Stimulated activated CD4-positive, alpha-beta T cell treated with anti-CD3 and anti-CD28 coated beads, Interleukin-1b, Interleukin-23, amount 100 ng/mL, for 1 hour (primary cell): ENCODE measurements at places on chromosomes 7 and 10.

- no peak for DNase-seq
These were observed 534.0 kb upstream of the ANKRD30A start for GRCh38 chr10:36591436-36591835.

DNA sequence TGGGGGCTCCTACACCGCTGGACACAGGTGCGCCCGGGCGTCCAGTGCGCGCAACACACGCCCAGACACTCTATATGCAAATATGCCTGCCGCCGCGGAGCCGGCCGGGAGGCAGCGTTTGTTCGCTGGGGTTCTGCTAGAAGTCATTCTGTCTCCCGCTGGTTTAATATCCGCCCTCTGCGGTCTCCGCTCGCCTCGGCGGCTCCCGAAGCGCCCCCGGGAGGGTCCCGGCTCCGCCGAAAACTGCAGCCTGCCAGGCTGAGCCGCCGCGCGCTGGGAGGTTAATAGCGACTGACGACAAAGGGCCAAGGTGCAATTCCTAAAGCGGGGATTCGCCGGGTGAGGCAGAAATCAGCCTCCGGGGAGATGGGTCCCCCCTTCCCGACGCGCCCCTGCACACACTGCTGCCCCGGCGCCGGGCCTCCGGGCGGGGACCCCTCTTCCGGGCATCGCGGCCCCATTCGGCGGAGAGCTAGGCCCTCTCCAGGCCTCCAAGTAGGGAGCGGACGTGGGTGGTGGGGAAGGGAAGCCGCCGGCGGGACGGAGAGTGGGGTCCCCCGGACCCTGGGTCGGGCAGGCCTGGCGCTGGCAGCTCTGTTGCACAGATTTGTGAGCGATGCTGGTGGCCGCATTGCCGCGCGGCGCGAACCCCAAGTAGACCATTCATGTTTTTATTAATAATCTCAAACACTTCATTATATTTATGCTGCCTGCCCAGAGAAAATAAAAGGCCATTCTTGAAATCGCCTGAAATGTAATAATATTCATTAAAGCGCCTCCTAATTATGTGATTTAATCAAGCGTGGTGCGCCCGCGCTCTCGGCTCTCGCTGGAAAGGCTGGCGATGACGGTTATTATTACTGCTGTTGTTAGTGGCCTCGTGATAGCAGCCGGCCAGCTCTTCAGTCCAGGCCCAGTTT, 9.1 kb downstream of the EN2 start:
- DNase-seq, result no peak

GRCh38 chr7:130641497-130641896, 27.1 kb downstream of the COPG2 start:
- no peak for DNase-seq

GRCh38 chr7:8480527-8480926, 47.1 kb downstream of the NXPH1 start:
- no peak for DNase-seq

DNA sequence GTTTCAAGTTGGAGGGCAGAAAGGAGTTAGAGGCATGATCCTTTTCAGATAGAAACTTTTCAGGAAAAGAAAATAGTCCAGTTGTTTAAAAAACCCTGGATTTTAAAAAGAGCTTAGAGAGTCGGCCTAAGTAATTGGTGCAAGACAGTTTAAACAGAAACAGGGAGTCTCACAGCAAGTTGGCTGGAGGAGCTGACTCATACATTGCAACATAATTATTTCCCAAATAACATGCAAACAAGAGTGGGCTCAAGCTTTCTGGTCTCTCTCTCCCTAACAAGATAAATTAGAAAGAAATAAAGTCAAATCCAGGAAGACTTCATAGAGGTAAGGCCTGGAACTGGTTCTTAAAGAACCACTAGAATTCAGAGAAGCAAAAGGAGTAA, 100.3 kb upstream of the AGBL3 start:
- DNase-seq, result no peak

DNA sequence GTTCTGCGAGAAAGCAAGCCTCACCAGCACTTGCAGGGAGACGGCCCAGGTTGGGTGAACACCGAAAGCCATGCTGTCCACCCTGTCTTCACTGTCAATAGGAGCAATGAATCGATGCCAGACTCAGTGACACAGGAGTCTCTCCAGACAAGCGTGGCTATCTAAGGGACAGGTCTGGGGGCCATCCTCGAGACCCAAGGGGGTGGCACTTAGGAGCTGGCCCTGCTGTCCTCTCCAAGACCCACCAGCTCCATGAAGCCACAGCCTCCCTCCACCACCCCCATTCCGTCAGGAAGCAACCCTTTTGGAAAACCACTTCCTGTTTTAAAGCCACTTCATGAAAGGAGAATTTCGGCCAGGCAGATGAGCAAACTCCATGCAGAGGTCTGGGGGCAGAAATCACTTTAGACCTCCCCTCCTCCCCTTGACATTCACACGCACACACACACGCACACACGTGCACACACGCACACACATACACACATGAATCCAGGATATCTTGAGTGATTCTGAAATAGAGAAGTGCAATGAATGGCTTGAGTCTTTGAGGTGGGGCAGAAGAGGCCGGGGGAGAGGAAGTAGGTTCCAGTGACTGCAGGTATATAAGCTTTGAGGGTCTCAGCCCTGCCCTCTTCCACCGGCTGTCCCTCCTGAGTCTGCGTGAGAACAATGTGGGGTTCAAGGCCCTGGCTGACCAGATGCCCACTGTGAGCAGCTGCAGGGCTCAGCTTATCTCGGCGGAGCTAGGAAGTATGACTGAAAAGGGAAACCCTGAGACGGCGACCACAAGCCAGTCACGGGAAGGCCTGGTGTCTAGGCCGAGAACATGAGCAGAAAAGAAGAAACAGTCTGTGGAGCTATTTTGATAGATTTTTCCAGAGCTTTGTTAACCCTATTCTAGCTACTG, 25.0 kb downstream of the RGS10 start:
- no peak for DNase-seq

- DNase-seq, result no peak
These were observed 102.9 kb upstream of the MYO3A start for GRCh38 chr10:25831080-25831479.

GRCh38 chr7:34734771-34735170, 76.8 kb downstream of the NPSR1 start:
- DNase-seq, result no peak

DNA sequence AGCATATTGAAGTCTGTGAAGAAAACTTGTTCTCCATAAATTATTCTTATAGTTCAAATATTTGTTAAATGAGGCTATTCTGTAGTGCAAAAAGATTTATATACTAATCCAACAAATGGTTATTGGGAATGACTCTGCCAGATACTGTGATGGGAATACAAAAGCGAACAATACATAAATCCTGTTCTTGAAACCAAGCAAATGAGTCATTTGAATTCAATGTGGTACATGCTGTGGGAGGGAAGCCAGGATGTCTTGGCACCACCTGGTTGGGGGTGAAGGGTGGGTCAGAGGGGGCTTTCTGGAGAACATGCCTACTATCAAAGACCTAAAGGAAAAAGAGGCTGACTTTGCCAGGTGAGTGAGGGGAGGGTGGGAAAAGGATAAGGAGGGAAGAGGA, 594.2 kb downstream of the CALN1 start:
- no peak for DNase-seq

DNA sequence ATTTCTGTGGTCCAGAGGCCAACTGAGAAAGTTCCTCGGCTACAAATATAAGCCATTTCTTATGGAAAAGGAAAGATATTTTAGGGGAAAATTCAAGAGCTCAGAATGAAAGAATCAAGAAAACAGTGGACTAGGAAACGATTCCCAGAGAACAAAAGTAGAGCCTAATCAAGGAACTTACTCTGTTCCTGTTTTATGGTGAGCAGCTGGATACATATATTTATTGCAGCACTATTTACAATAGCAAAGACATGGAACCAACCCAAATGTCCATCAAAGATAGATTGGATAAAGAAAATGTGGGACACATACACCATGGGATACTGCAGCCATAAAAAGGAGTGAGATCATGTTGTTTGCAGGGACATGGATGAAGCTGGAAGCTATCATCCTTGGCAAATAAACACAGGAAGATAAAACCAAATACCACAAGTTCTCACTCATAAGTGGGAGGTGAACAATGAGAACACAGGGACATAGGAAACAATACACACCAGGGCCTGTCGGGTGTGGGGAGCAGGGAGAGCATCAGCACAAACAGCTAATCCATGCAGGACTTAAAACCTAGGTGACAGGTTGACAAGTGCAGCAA, 298.7 kb downstream of the THSD7A start:
- no peak for DNase-seq

- DNase-seq, result no peak
These were observed 9.3 kb upstream of the ZC3HAV1L start for GRCh38 chr7:139044813-139045794.

- DNase-seq, result no peak
These were observed 7.4 kb upstream of the TSPAN33 start for GRCh38 chr7:129136887-129137642.

DNA sequence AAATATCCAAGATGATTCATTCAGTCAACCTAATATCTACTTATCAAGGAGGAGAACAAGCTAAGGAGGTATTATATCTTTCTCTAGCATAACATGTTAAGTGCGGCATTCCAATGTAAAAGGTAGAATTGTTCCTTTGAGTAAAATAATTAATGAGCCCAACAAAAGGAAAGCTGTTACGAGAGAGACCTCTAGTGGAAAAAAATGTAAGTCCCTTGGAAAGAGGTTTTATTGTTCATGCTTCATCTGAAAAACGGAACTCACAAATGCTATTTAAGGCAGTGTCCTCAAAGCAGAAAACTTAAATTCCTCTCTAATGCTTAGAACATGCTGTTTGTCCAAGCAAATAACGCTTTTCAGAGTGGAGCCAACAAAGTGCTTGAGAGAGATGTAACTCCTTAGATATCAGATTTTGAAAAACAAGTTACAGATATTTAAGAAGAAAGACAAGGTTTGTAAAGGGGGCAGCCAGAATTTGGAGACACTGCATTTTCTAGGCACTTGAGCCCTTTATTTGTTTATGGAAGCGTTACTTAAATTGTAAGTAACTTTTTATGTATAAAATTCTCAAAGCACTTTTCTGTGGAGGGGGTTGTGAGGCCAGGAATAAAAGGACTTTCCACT, 119.9 kb downstream of the TFEC start:
- no peak for DNase-seq
